Mucosa of gallbladder (tissue), 1 donor: ENCODE measurements at places on chromosomes 2 and 18. TPM values are rescaled to one million over a fixed set of nuclear protein-coding genes. Genes with fewer than 3 reads are reported as not detected.

GRCh38 chr2:67888351-67889005 is 174.3 kb downstream of the C1D start:
- DNase-seq, result no peak

The TRABD2A gene
- 0.52 TPM for total RNA-seq

The ASPRV1 gene
- 1.1 TPM for total RNA-seq

GRCh38 chr2:71804281-71804751 is 343.3 kb downstream of the CYP26B1 start:
- DNase-seq, result no peak

- no peak for DNase-seq
Observed at GRCh38 chr2:37812414-37812813, 112.7 kb upstream of the RMDN2 start.

- no peak for DNase-seq
Observed at GRCh38 chr2:228545748-228546145, 364.3 kb upstream of the SPHKAP start.

The ACOXL gene
- not detected for total RNA-seq

DNA sequence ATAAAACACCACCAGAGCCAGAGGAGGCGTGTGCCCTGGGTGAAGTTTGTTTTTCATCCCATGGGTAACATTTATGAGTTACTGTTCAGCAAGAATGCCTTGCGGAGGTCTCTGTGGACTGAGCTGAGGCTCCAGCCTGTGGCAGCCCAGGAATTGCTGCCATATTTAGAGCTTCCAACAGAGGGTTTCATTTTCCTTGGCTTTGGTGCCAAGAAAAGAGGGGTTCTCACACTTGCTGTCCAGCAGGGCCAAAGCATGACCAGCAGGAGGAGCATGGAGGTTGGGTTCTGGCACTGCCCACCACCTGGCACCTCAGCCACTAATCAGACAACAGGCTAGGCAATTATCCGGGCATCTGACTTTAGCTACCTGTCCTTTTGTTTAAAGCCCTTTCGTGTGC is 36.7 kb downstream of the EPAS1 start:
- DNase-seq, result no peak

DNA sequence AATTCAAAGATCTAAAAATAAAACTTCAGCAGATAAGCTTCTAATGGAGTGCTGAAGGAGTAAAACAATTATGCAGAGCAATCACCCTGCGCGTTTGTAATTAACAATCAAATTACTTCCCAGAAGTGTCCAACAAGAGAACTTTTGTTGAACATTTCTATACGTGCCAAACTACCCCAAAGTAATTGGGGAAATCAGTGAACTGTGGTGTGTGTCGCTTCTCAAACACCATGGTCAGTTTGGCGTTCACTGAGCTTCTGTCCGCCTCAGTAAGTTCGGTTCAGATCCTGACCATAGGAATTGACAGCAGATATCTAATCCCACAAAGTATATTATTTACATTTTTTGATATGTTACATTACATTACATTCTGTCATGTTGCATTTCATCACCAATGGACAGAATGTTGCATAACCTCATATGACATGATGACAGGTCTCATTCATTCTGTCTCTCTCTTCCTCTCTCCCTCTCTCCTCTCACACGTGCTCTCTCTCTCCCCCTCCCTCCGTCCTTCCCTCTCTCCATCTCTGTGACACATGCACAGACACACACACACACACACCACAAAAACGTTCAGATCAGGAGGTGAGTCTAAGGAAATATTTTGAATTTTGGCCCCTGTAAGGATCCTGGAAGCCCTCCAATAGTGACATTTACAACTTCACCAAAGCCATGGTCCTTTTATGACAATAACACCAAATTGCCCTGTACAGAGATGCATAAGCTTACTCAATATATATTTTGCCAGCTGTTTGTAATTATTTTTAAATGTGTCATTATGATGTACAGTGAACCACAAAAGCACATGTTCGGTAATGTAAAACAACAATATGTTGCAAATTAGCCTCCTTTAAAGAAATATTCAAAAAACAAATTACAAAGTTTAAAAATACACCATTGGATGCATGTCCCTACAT is 269.2 kb downstream of the FIGN start:
- no peak for DNase-seq

The DNAJC5G gene
- total RNA-seq, result not detected

- no peak for DNase-seq
Observed at GRCh38 chr2:127401757-127402695, 14.3 kb upstream of the MAP3K2 start.

The VSNL1 gene
- total RNA-seq, result 0.23 TPM

DNA sequence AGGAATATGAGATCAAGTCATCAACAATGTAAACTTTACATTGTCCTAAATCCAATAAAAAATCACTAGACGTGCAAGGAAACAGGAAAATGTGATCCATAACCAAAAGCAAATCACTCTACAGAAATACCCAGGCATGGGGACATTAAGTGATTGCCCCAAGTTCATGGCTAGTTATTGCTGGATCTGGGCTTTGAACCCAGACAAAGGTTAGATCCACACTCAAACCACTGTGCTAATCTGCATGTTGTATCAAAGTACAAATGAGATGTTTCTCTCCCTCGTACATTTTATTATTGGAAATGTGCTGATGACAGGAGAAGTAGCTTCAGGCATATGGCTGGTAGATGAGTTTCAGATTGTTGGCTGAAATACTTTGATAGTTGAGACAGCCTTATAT is 2.7 kb upstream of the ARL5A start:
- no peak for DNase-seq

The SCYGR4 gene
- total RNA-seq, result not detected

DNA sequence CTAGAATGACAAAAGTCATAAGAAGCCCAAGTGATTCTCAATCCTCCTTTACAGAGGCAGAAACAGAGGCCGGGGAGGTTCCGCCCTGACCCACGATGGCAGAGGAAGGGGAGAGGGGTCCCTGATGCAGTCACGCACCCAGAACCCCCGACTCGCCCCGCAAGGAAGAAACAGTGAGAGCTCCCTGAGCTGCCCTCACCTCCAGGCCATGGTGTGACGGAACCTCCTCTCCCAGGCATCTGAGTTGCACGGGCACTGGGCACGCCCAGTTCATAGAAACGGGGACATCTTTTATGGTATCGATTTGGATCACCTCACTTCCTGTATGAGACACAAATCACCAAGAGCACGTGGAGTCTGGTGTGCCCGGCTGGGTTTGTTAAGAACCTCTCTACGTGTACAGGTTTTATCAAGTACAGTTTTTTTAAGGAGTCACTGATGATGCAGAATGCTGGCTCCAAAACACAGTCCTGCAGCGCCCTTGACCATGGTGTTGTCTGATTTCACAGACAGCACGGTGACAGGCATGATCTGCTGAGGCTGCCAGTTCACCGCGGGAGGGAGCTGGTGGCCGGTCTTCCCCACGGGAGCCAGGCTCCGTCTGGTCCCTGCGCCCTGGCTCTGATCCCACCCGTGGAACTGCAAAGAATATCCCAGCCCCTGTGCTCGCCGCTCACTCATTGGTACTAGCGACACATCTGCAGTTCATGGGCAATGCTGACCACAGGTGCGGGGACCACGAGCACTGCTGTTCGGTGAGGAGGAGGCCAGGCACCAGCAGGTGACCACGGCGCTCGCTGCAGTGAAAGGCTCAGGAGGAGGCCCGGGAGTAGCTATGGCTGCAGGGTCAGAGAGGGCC is 35.6 kb downstream of the PXDN start:
- no peak for DNase-seq

DNA sequence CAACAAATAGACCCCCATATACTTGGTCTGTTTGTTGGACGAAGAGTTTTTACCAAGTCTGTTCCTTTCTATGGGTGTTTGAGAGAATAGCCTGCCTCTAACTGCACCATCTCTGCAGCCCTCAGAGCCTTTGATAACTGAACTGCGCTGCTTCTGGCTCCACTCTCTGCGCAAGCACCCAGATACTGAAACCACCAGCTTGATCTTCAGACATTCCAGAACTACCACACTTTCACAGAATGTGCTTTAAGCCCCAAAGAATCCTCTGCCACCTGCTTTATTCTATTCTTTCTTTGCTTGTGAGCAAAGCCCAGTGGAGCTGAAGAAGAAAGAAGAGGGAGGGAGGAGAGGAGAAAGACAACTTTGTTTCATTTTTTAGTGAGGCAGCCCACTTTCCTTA is 380.7 kb downstream of the BCL11A start:
- DNase-seq, result no peak

The IKZF2 gene
- 12.7 TPM for total RNA-seq

GRCh38 chr18:26710470-26711096 is 154.9 kb downstream of the AQP4 start:
- DNase-seq, result no peak

DNA sequence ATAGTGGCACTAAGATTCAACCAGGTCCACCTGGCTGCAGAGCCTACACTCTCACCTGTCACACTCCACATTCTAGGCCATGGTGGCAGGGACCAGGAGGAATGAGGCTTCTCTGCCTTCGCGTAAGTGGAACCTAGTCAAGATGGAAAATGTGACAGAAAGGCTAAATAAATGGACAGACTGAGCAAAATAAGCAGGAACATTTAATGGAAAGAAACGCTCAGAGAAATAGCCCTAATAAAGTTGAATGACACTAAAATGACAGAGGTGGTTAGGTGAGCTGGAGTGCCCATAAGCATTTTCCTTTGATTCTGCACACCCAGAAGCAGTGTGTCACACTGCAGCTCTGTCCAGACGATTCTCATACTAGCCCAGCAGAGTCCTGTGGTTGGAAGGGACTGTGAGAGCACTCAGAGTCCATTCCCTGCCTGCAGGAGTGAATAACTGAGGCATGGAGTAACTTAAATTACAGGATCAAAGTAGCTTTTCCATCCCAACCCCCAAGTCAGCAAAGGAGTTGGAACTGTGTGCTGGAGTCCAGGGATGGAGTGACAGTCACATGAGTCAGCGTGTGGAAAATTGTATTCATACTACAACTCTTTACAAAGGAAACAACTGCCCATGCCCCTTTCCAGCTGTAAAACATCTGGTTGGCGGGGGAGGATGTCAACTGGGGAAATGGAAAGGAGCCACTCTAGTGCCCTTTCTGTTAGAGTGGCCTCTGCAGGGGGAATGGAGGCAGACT is 105.4 kb upstream of the LGALSL start:
- no peak for DNase-seq

DNA sequence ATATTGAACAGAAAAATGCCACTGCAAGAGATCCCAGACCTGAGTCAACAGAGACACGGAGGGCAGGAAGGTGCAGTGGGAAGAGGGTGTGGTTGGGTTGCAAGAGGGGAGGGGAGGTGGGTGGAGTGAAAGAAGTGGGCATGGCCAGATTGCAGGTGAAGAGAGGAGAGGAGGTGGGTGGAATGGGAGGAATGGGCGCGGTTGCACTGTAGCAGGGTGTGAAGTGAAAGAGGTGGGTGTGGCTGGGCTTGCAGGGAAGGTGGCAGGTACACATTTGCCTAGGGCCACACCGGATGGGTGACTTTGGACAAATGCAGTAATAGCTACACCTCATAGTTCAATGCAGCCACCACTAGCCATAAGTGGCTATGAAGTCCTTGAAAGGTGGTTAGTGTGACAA is 71.1 kb downstream of the DOCK10 start:
- DNase-seq, result no peak

- DNase-seq, result no peak
Observed at GRCh38 chr2:107627164-107627563, 199.5 kb upstream of the RGPD4 start.

DNA sequence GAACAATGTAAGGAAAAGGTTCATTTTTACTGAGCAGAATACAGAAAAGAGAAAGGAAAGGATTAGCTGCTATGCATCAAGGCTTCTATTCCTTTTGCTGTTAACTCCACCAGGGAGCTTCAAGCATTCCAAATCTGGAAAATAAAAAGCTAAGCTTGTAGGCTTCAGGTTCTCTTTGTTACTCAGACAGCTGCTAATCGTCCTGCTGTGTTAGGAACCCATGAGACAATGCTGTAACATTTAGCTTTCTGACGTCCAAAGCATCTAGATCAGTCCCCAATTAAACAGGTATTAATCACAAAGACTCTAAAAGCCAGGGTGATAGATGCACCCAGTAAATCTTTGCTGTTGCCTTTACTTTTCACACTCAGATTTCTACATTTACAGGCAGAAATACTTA is 103.8 kb downstream of the EPHA4 start:
- DNase-seq, result no peak

- no peak for DNase-seq
Observed at GRCh38 chr2:172062402-172063004, 22.8 kb upstream of the DLX1 start.

DNA sequence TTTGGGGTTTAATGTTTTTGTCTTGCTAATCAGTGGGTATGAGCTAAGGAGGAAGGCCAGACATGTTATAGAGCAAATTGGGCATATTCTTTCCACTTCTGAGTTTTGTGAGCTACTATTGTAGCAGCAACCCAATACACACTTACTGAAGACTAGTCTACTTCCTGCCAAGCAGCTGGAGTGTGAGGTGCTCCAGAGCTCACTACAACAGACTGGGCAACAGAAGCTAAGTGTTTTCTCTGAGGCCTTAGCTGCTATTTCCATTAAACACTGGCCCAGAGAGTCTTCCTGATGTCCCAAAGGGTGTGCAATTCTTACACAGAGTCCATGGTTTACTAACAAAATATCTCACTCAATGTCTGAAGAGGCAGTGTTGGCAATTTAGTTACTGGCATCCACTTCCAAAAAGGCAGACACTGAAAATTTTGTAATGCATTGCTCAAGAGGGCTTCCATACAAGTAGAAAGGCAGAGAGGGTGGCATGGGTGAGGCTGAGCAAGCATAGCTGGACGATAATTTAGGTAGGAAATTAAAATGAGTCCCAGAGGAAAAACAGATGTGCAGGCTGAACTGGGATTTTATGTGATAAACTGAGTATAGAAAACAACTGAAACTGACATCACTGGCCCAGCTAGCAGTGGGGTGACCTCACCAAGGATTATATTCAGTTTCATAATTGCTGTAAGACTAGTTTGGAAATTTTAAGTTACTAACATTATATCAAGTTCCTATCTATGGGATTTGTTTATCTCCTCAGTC is 68.6 kb downstream of the ZC3H6 start:
- no peak for DNase-seq

DNA sequence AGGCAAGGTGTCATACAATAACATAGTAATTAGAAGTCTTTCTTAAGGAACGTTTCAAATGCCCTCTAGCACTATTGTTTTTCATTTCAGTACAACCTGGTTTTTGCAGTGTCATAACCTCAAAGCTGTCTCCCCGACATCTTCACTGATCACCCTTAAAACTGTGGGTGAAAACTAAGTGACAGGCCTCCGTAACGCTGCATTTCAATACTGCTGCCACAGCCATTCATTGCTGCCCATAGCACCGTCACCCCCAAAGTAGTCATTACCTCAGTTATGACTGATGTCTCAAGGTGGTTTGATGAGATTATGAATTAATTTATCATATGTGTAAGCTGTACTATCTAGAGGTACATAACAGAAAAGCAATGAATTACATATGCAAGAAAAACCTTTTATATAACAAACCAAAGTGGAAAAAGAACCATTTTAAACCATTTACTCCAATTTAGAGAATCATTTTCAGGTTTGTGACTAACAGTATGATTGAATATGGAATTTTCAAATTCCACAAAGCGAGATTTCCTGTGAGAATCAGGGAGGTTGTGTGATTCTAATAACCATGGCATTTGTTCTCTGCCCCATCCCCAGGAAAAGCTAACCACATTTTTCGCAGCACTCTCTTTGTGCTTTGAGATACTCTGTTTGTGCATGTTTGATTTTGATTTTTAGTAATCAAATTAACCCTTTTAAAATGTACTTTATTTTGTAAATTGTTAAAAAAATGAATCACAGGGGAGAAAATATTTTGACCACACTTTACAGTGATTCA is 263.0 kb downstream of the PTGR3 start:
- no peak for DNase-seq
